Ascending aorta (tissue), 2 donors: ENCODE measurements at places on chromosomes 5 and 9. TPM values are rescaled to one million over a fixed set of nuclear protein-coding genes. Genes with fewer than 3 reads are reported as not detected.

Gene PCDHB11
- total RNA-seq, result 7.1 TPM

Gene POU5F2
- 1.5 TPM for total RNA-seq

Gene UGT3A2
- not detected for total RNA-seq

Gene GIN1
- total RNA-seq, result 0.21 TPM

Gene CDHR2
- total RNA-seq, result not detected

- H3K4me3 ChIP-seq, result no peak overlapping the region
- DNase-seq, result no peak
- no peak overlapping the region for H3K27ac ChIP-seq
- no peaks in the 10 kb centered on the region for H3K4me1 ChIP-seq
Observed at GRCh38 chr5:131983244-131983771, 28.1 kb downstream of the ACSL6 start.

DNA sequence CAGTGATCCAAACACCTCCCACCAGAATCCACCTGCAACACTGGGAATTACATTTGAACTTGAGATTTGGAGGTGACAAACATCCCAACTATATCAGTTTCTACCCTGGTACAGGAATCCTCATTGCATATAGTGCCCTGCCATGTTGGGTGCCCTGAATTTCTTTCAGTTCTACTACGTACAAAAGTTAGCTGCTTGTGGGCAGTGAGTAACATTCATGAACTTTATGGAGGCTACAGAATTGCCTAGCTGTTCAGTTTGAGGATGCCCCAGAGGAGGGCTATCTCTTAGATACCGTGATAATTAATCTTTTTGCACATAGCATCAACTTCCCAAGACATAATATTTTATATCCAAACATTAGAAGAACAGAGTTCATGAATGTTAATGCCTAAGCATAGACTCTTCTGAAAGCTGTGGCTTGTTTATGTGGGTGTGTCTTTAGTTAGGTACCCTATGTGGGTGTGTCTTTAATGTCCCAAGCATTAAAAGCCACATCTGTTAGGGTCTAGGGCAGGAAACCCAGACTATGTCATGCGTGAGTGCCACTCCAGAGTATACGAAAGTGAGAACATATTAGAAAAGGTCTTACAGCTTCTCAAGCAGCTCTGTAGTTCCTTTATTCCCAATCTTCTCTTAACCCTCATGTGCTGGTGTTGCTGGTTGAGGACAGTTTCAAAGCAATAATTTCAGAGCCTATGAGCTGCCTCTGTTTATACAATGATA is 47.0 kb upstream of the CHD1 start:
- no peak for DNase-seq
- no peaks in the 10 kb centered on the region for H3K27me3 ChIP-seq
- no peak overlapping the region for H3K4me3 ChIP-seq
- H3K27ac ChIP-seq, result no peak overlapping the region

- no peaks in the 10 kb centered on the region for H3K27me3 ChIP-seq
- H3K4me1 ChIP-seq, result no peaks in the 10 kb centered on the region
- no peak for DNase-seq
- no peak overlapping the region for H3K27ac ChIP-seq
- H3K4me3 ChIP-seq, result no peak overlapping the region
Observed at GRCh38 chr5:38591523-38591849, 35.0 kb upstream of the LIFR start.

GRCh38 chr5:41903892-41904799 is at the start of gene RIMOC1:
TSS of gene RIMOC1 (plus strand) at chr5:41904344. CDS start at chr5:41904368, 24 bp downstream.
- H3K4me3 ChIP-seq, result peak within 1 kb of the TSS; percentile 79
- H3K4me1 ChIP-seq, result peaks cover 6% of the 10 kb centered on the region
- peak; percentile 98 for DNase-seq
- peak within 1 kb of the TSS; percentile 87 for H3K27ac ChIP-seq
- peaks cover 15% of the 10 kb centered on the region for H3K36me3 ChIP-seq

- no peak for DNase-seq
- H3K4me3 ChIP-seq, result no peak overlapping the region
- no peak overlapping the region for H3K27ac ChIP-seq
Observed at GRCh38 chr5:27969157-27969556, 930.8 kb upstream of the CDH9 start.

DNA sequence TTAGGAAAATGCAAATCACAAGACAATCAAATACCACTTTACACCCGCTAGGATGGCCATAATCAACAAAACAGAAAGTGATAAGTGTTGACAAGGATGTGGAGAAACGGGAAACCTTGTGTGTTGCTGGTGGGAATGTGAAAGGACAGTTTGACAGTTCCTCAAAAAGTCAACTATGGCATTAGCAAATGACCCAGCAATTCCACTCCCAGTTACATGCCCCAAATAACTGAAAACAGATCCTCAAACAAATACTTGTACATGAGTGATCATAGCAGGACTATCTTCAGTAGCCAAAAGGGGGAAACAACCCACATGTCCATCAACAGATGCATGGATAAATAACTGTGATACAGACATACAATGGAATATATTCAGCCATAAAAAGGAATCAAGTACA is 21.2 kb downstream of the RASGEF1C start:
- H3K27ac ChIP-seq, result no peak overlapping the region
- H3K27me3 ChIP-seq, result no peaks in the 10 kb centered on the region
- no peaks in the 10 kb centered on the region for H3K36me3 ChIP-seq
- no peak for DNase-seq
- H3K4me1 ChIP-seq, result no peaks in the 10 kb centered on the region

DNA sequence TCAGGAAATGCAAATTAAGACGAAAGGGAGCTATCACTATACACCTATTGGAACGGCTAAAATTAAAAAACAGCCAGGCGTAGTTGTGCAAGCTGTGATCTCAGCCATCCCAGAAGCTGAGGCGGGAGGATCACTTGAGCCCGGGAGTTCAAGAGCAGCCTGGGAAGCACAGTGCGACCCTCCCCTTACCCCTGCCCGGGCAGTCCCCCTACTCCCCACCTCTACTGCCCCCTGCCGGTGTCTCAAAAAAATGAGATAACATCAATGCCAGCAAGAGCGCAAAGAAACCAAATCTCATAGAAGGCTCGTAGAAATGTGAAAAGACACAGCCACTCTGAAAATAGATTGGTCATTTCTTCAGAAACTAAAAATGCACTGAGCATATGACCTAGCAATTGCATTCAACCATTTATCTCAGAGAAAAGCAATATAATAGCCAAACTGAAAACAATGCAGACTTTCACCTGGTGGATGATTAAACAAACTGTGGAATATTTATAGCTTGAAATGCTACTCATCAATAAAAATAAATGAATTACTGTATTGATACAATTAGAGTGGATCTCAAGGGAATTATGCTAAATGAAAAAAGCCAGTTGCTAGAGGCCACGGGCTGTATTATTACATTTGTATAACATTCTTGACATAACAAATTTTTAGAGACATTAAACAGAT is 20.6 kb downstream of the OR2V2 start:
- H3K4me1 ChIP-seq, result no peaks in the 10 kb centered on the region
- no peak for DNase-seq
- H3K4me3 ChIP-seq, result no peak overlapping the region
- H3K27me3 ChIP-seq, result peaks cover 12% of the 10 kb centered on the region

- H3K27me3 ChIP-seq, result no peaks in the 10 kb centered on the region
- H3K4me1 ChIP-seq, result no peaks in the 10 kb centered on the region
- peak overlapping the region; percentile 57 for H3K4me3 ChIP-seq
- no peak for DNase-seq
- no peak overlapping the region for H3K27ac ChIP-seq
- H3K36me3 ChIP-seq, result no peaks in the 10 kb centered on the region
Observed at GRCh38 chr5:88144219-88145001, 124.2 kb downstream of the TMEM161B start.

DNA sequence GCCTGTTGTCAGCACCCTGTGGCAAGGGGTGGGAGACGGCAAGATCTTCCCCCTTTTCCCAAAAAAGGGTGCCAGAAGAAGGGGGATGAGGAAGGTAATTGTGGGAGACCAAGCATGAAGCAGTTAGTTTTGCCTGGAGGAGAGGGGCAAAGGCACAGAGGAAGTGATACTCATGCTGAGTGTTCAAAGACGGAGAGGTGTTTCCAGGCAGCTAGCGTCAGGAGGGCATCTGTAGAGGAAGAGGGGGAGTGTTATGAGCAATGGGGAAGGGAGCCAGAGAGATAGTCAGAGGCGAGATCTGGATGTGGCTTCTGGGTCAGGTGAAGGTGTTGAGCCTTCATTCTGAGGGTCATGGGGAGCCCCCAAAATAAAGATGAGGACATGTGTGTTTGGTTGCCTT is 26.9 kb upstream of the ADAM19 start:
- no peaks in the 10 kb centered on the region for H3K4me1 ChIP-seq
- H3K4me3 ChIP-seq, result no peak overlapping the region
- DNase-seq, result no peak
- H3K27me3 ChIP-seq, result no peaks in the 10 kb centered on the region
- H3K27ac ChIP-seq, result no peak overlapping the region

DNA sequence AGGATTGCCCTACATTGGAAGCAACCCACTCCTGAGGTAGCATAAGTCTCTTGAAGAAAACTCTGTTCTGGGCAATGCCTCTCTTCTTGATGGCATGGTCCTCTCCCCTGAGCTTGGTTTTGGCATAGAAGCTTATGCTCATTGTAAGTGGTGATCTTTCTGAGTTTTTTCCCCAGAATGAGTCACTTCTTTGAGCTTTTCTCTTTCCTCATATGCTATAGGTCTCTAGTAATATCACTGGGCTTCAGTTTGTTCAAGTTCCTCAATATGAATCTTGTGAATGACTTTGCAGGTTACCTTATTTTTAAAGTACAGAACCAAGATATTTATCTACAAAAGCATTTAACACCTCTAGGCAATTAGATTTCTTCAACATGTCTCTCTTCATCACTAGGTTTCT is 76.5 kb upstream of the ATG10 start:
- H3K27me3 ChIP-seq, result no peaks in the 10 kb centered on the region
- no peak overlapping the region for H3K4me3 ChIP-seq
- DNase-seq, result no peak
- no peaks in the 10 kb centered on the region for H3K4me1 ChIP-seq
- no peak overlapping the region for H3K27ac ChIP-seq

- DNase-seq, result no peak
- H3K27ac ChIP-seq, result no peak overlapping the region
- peaks cover 11% of the 10 kb centered on the region for H3K36me3 ChIP-seq
- no peak overlapping the region for H3K4me3 ChIP-seq
- no peaks in the 10 kb centered on the region for H3K4me1 ChIP-seq
Observed at GRCh38 chr5:129938077-129938476, 33.8 kb downstream of the CHSY3 start.

DNA sequence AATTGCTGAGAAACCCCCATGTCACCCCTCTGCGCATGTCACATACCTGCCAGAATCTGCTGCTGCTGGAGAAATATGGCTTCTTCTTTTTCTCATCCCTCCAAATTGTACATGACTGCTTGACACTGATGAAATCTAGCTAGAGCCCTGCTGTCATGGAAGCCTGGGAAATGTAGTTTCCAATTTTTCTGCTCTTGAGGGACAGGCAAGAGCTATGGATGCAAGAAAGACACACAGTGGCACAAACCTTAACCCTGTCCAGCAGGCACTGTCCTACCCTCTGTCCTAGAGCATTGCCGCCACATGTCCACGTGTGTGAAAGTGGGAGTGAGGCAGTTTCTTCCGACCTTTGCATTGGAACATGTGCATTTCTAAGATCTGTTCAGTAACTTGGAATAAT is 255.5 kb upstream of the SEMA6A start:
- H3K36me3 ChIP-seq, result no peaks in the 10 kb centered on the region
- DNase-seq, result no peak
- H3K4me3 ChIP-seq, result no peak overlapping the region
- no peaks in the 10 kb centered on the region for H3K4me1 ChIP-seq
- no peak overlapping the region for H3K27ac ChIP-seq

DNA sequence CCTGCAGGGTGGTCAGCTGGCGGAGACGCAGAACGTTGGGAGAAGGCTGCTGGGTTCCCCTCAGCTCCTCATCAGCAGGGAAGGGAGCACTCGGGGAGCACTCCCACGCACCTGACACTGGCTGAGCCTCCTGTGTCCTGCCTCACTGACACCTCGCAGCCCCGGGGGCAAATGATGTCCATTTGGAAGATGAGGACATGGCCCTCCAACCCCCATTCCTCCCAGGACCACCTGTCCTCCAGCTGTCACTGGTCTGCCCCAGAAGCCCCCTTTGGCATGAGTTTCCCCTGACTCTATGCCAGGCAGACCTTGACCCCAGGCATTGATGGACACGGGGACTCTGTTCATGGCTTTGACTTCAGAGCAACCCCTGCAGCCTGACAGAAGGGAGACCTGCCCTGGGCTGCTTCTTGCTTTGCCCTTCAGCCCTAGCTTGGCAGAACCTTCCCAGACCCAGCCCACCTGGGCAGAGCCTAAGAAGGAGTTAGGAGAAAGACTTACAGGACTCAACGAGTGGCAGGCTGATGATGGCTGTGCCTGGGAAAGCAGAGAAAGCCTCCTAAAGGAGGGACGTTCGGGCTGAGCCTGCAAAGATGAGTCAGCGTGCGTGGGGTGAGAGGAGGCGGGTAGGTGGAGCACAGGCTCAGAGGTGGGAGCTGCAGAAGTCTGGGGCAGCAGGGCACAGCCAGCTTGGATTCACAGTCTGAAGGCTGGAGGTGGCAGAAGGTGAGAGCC is 90.6 kb downstream of the LMX1B start:
- no peaks in the 10 kb centered on the region for H3K4me1 ChIP-seq
- H3K27me3 ChIP-seq, result peaks cover 22% of the 10 kb centered on the region

- H3K27me3 ChIP-seq, result no peaks in the 10 kb centered on the region
- no peaks in the 10 kb centered on the region for H3K4me1 ChIP-seq
- DNase-seq, result no peak
Observed at GRCh38 chr9:83458530-83458929, 79.7 kb downstream of the FRMD3 start.

DNA sequence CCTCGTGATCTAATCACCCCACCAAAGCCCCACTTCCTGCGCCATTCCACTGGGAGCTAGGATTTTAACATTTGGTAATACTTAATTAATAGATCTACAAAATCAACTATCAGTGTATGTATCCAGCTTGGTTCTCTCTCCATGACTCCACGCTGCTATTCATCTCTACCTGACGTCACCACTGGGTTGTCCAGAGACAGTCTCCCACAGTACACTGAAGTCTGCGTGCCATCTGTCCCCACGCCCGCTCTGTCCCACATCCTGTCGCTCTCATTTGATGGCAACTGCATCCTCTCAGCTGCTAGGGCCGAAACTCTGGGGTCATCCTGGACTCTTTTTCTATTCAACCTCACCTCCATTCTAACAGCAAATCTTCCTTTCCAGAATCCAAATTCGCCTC is 53.2 kb downstream of the ANKRD33B start:
- no peaks in the 10 kb centered on the region for H3K4me1 ChIP-seq
- H3K27ac ChIP-seq, result no peak overlapping the region
- no peak for DNase-seq
